ENCODE measurements at places on chromosomes 16 and 17.
A peak's percentile ranks its signal among the peaks of the same experiment; 100 is the strongest.

GRCh38 chr17:83071966-83072562 lies 7.3 kb upstream of the METRNL start:
- DNase-seq = no peak

- no peak for DNase-seq
Measured at GRCh38 chr17:50372222-50372757, 694 bp downstream of the MRPL27 start.

- peak; percentile 59 for DNase-seq
Measured at GRCh38 chr16:68079626-68080344, 5.4 kb upstream of the NFATC3 start.

DNA sequence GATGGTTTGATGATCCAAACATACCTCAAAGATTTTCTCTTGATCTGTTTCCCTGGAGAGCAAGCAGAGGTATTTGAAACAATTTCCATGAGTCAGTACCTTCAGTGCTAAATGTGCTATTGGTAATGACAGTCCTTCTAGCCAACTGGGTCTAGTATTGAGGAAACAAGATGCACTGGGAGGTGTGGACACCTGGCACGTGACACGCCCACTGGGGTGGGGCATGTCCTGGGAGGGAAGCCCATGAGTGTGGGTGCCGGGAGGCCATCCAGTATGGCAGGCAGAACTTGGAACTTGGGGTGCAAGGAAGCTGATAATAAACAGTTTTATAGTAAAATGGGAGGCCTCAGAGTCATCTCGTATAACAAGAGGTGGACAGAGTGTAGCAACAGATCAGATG lies 17.9 kb upstream of the AKAP1 start:
- DNase-seq = no peak

DNA sequence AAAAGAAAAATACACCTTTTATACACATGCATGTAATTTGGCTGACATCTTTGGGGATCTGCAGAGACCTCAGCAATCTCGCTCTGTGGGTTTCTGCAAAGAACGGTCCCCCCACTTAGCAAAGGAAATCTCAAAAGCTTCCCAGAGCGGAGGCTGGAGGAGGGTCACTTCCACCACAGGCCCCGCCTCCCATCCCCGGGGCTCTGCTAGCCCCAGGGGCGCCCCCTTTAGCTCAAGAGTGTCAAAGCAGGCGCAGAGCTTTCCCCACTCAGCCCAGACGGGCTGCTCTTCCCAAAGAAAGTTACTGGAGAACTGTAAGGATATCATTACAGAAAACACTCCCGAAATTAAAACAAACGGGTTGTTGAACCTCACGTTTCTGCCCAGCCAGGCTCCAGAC lies 11.4 kb downstream of the SLC13A5 start:
- no peak for DNase-seq

DNA sequence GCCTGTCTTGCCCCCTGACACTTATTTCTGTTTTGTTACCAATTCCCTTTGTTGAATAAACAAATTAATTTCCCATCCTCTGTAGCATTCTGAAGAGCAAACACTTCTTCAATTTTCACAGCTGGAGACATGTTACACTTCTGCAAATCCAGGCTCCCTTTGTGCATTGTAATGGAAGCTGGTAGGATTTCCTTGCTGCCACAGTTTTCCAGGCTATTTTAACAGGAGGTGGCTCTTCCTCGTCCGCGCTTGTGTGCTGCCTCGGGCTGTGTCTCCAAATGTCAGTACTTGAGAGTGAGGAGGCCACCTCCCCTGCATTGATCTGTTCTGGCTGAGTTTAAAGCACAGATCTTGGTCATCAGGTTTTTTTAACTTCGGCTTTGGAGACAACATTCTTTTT lies 40.0 kb downstream of the SOST start:
- DNase-seq = no peak

- DNase-seq = no peak
Measured at GRCh38 chr16:12453832-12454231, 349.9 kb downstream of the CPPED1 start.

DNA sequence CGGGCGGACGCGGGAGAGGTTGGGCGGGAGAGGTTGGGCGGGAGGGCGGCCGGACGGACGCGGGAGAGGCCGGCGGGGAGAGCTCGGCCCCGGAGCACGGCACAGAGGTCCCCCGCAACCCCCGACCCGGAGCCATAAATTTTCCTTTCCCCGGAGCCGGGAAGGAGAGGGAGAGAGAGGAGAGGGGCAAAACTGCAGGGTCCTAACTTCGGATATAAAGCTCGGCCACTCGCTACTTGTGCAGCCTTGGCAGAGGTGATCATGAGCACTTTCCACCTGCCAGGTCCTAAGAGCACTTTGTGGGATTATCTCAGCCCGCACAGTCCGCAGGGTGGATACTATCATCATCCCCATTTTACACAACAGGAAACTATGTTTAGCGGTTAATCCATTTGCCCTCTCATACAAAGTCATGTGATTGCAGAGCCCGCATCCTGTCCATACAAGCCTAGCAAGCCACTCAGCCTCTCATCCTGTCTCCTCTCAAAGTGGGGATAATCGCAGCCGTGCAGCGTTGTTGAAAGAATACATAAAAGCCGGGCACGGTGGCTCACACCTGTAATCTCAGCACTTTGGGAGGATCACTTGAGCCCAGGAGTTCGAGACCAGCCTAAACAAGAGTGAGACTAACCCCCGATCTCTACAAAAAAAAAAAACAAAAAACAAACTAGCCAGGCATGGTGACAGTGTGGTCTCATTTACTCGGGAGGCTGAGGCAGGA lies 780 bp upstream of the DCAKD start:
- peak; percentile 12 for DNase-seq

DNA sequence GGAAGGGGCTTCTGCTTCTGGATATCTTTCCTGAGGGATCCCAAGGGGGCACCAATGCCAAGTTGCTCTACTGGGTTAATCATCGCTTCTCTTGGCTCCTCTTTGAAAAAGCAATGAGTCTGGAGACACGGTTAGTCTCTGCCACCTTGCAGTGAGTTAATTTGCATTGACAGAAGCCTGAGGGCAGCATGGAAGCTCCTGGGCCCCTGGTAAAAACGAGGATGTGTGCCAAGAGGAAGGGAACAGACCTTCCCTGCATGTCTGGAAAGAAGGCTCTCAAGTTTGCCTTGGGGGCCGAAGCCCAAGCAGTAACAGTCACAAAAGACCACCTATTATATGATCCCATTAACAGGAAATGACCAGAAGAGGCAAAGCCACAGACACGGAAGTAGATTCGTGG lies 86.7 kb downstream of the IRX5 start:
- DNase-seq = no peak

DNA sequence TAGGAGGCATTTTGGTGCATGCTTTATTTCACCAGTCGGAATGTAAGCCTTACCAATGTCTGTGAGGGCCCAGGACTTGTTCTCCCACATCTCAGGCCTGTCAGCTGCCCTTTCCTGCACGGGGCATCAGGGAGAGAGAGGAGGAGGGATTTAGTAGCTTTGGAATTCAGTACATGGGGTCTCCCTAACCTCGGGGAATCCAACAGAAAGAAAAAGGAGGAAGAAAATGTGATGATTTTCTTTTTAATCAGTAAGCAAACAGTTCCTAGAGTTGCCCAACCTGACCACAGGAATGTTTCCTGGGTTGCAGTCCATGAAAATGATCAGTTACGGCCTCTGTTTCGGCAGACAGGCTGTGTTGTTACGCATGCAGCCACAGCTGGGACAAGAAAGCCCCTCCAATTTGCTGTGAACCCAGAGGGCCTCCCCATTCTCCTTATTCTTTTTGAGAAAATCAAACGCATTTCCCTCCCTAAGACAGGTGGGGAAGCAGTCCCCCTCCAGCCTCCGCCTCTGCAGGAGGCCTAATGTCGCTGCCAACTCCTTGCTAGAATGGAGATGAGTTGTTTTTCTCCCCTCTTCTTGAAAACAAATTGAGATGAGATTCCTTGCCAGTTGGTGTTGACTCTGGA lies 53.1 kb upstream of the TANGO6 start:
- DNase-seq = no peak

GRCh38 chr16:49531931-49532840 lies 158.6 kb downstream of the C16orf78 start:
- DNase-seq = no peak

GRCh38 chr16:49987381-49987780 lies 37.6 kb upstream of the CNEP1R1 start:
- DNase-seq = no peak

- DNase-seq = no peak
Measured at GRCh38 chr17:73436954-73437353, 125.2 kb upstream of the CDC42EP4 start.

DNA sequence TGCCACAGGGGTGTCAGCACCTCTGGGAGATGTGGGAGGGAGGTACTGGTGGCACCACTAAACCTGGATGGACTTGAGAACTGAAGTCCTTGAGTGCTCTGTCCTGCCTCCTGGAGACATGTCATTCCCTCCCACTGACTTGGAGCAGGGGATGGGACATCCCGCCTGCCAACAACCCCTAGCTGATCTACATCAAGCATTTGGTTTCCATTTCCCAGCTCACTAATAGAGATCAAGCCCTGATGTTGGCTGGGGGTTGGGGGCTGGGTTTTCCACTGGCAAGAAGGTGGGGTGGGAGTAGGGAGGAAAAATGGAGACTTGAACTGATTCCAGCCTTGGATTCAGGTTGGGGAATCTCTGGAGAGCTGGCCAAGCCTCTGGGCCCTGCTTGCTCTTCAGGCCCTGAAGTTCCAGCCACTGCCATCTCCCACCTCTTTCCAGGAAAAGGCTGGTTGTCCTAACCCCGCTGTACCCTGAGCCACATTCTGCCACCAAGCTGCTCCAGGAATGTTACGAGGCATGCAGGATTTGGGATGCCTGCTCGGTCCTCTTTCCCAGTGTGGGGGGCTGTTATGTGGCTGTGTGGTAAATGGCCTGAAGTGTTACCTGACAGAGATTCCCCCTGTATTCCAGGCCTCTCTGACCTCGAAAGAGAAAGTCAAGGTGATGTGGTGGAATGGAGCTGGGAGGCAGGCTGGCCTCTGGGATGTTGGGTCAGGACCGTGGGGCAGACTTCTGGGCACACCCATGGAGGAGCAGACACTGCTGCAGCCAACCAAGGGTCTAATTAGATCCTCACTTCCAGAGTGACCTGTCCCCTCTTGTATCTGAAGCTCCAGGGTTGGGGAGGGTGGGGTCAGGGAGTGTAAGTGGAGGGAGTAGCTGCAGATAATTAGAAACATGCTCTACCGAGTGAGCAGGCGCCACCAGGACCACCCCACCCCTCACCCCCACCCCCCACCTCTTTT lies 16.7 kb downstream of the IGFBP4 start:
- DNase-seq = no peak

DNA sequence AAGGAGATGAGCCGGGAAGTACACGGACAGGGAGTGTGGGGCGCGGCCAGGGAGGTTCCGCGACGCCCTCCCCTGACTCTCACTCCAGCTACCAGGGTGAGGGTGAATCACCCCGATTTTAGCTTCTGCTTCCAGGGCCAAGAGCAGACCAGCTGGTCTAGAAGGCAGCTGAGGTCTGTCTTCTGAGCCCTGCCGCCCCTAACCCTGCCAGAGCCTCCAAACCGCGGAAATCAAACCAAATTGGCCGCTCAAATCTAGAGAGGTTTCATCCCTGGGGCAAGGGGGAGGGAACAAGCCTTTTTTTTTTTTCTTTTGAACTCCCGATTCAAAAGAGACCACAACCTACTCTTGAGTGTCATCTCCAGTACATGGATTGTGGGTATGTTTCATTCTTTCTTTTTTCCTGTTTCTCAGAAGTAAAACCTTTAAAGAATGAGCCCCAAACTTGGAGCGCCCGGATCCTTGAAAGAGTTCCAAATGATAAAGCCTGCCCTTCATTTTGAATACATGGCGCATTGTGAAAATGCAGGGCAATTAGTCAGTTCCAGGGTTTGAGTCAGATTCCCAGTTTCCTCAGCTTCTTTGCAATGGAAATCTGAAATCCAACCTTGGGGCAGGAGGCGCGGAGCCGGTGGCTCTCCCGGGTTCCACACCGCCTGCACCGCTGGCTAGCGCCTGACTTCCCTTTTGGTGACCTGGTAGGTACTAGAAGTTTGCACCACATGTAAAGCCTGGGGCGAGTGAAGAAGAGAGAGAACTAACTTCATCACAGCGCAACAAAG lies 16.5 kb upstream of the ZFHX3 start:
- DNase-seq = no peak

GRCh38 chr17:39775031-39775430 lies 37.3 kb downstream of the GRB7 start:
- no peak for DNase-seq

GRCh38 chr17:21298056-21298982 lies 13.8 kb downstream of the MAP2K3 start:
- no peak for DNase-seq

DNA sequence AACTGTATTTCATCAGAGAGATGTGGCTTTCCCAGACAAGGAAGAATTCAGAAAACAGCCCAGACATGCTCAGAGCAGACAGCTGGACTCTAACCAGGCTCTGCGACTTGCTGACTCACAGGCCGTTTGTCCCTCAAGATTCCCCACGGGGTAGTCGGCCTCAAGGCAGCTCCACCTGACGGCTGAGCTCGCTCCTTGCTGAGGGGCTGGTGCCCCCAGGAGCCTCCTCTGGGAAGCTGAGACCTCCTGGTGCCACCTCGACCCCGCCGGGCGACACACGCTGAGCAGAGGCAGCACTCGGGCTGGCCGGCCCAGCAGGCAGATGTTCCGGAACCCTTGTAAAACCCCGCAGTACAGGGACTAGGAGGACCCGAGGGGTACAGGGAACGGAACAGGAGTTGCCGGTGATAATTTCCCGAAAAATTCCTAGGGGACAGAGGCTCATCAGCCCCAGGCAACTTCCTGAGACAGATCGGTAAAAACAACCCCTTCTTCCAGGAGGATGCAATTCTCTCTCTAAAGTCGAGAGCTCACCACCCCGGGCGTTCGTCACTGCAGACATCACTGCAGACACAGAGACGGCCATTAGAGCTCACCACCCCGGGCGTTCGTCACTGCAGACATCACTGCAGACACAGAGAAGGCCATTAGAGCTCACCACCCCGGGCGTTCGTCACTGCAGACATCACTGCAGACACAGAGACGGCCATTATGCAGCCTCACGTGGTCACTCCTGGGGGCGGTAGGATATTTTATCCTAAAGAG lies 19.9 kb downstream of the RPH3AL start:
- DNase-seq = no peak

DNA sequence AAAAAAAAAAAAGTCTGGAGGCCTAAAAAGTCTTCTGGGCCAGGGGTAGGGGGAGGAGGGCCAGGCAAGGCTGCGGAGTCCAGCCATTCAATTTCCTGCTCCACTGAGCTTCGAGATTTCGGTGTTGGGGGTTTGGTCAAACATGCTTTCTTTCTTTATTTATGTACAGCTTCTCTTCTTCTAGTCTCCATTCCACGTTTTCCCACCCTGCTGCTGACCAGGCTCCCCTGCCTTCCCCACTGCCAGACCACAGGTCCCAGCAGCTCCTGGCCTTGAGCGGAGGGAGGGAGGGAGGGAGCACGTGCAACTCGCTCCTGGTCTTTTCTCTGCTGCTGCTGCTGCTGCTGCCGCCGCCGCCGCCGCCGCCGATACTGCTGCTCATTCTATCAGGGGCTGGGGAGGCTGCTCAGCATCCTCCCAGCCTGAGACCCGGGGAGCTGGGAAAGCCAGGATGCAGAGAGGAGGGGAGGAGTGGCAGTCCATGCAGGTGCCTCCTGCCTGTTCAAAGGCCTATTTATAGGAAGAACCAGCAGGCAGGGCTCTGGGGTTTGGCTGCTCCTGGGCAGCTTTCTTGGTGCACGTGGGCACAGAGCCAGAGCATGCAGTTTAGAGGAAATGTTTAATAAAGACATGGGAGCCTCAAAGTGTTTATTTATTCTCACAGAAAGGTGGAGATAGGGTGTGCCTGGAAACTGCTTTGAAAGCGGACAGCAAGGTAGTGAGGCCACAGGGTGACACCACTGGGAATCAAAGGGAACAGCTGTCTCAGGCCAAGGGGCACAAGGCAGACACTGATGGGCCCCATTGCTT lies 23.4 kb upstream of the ZFHX3 start:
- no peak for DNase-seq
